EL (cell line): ENCODE measurements at places on chromosomes 4 and X.

DNA sequence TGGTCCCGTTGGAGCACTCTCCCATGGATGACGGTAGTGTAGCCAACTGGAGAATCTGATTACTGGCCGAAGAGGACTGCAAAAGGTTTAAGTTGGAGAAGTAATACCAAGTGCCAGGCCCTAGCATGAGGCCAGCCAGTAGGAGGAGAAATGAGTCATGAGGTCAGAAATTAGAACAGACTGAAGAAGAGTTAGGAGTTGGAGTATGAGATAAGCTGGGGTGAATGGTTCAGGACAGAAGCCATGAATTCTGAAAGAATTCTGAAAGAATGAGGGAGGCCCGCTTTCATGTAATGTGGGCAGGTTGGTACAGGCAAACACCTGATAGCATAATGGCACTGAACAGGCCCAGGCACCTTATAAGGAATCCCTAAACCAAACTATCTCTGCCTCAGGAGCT, 18.4 kb upstream of the STK26 start:
- no peak for DNase-seq

GRCh38 chrX:63434206-63434605, 83.1 kb upstream of the SPIN4 start:
- DNase-seq: no peak

- no peak for DNase-seq
Observed at GRCh38 chr4:55469979-55470378, 74.2 kb downstream of the TMEM165 start.

- no peak for DNase-seq
Observed at GRCh38 chr4:169045862-169046584, 36.0 kb upstream of the CBR4 start.

DNA sequence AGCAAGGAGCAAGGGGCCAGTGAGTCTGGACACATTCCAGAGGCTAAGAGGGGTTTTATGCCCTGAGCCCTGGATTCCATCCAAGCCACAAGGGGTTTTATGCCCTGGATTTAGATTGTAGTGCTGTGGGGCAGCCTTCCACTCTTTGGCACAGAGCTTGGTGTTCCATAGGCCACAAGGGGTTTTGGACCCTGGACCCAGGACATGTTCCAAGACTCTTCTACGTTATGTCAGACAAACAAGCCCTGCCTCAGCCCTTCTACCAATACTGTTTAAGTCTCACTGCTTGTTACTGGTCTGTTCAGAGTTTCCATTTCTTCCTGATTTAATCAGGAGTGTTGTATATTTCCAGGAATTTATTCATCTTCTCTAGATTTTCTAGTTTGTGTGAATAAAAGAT, 12.8 kb upstream of the SCARB2 start:
- DNase-seq: no peak

- DNase-seq: no peak
Observed at GRCh38 chr4:80071604-80072227, 1.3 kb downstream of the ANTXR2 start.

DNA sequence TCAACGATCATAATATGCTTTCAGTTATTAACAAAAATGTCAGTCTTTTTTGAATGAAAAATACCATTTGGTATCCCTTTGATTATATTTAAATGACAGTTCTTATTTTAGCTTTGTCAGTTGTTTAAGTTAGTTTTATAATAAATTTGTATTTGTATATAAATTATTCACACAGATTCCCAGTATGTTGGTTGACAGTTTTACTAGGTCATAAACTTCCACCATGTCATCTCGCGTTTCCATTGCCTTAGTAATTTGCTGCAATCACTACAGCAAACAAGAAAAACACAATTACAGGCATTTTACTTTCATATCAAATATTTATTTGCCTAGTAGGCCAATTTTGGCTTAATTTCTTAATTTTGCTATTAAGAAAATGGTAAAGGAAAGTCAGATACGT, 109.6 kb upstream of the ANK2 start:
- no peak for DNase-seq

GRCh38 chr4:1080961-1081688, 32.2 kb downstream of the RNF212 start:
- peak; percentile 39 for DNase-seq

GRCh38 chr4:140609548-140610425, 41.0 kb upstream of the UCP1 start:
- peak; percentile 40 for DNase-seq

GRCh38 chrX:149453906-149454822, 50.9 kb downstream of the IDS start:
- no peak for DNase-seq

- no peak for DNase-seq
Observed at GRCh38 chrX:110277609-110278008, 40.3 kb downstream of the AMMECR1 start.

GRCh38 chrX:15465347-15465746, 27.8 kb downstream of the PIR start:
- no peak for DNase-seq

GRCh38 chr4:162164906-162165510, 1.2 kb upstream of the FSTL5 start:
- no peak for DNase-seq

DNA sequence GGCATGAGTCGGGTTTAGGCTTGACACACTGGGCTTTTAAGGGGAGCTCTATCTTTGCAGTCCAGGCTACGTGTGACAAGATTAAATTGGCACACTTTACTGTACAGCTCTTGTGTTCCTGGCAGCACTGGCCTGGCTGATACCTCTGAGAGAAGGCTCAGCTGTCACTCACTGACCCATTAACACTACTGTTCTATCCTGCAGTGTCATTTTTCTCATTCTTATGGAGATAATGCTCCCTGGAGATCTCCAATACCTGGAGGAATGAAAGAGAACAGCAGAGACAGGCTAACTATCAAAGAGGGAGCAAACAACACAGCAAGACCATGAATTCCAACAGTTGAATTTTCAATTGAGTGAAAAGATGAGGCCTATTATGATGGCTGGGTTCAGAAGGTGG, 1.7 kb upstream of the PDHA2 start:
- DNase-seq: no peak

DNA sequence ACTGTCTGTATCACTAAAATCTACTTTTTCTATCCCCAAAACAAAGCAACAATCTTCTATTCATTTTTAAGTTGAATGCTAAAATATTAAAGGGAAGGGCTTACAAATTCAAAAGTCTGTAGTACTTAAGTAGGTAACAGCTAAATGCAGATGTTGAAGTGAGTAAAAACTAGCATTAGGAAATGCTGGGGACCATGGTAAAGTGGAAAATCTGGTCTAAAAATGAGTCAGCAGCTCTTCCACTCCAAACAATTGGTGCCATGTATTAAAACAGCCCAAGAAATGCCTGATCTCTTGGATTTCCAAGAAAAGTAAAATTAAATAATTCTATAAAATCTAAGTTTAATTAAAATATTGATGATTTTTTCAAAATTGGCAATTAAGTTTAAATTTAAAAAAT, 73.3 kb upstream of the PPP3CA start:
- no peak for DNase-seq

GRCh38 chrX:55624403-55624802, 1.2 kb downstream of the FOXR2 start:
- DNase-seq: peak; percentile 0

- DNase-seq: no peak
Observed at GRCh38 chr4:124803026-124803425, 90.5 kb upstream of the ANKRD50 start.

GRCh38 chr4:180828455-180829018, 1414.7 kb upstream of the TENM3 start:
- peak; percentile 62 for DNase-seq

- no peak for DNase-seq
Observed at GRCh38 chr4:102454981-102455685, 46.0 kb upstream of the NFKB1 start.

DNA sequence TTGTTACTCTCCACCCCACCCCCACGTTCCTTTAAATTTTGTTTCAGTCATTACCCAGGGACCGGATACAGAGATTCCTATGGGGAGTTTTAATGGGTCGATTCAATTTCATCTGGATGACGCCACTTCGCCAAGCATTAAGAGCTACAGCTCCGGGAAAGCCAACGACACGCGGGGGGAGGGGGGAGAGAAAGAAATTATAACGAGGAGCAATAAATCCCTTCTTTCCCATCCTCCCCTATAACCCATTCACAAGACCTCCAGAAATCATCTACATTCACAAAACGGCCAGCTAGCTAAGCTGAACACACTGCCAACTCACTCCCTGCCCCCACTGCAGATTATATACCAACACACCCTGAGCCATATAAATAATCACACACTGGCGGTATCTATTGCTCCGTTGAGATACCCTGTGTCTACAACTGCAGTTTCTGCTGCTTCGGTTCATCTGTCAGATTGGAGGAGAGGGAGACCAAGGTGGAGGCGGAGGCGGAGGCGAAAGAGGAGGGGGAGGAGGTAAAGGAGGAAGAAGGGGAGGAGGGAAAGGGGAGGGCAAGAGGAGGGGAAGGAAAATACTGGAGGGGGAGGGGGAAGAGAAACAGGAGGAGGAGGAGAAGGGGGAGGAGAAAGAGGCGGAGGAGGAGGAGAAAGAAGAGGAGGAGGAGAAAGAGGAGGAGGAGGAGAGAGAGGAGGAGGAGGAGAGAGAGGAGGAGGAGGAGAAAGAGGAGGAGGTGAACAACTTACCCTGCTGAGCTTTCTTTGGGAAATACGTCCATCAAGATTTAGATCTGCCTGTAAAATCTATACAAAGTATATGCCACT, 113.9 kb upstream of the VAMP7 start:
- DNase-seq: peak; percentile 87

DNA sequence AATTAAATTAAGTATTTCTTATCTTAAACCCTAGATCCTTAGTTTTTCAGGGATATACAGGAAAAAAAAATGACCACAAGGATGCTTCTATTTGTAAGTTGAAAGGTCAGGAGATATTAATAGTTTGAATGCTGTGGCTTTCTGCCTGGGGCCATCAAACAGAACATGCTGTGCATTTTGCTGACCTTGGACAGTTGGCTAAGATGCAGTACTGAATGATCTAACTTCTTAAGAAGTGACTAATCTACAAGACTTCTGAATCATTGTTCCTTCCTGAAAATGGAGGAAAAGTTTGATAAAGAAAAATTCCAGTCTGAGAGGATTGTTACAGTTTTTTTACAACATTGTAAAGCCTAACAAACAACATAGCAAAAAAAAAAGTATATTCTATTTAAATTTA, 237.8 kb upstream of the JADE1 start:
- DNase-seq: peak; percentile 96

DNA sequence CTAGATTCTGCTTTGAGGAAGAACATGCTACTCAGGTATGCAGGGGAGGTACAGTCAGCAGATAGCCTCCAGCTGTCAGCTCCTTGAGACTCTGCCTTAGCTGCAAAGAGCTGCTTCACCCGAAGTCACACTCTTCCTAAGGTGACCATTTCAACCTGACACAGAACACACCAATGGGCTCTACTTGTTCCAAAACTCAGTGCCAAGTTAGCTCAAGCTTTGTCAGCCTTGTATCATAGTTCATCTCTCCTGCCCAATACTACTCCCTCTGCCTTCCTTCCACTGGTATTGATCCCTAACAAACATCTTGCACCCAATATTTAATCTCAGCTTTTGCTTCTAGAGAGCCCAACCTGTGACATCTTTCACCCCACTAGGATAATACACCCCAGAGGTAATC, 7.8 kb upstream of the SMARCA1 start:
- DNase-seq: no peak

GRCh38 chr4:129839687-129840086, 743.7 kb downstream of the C4orf33 start:
- peak; percentile 7 for DNase-seq
